Activated naive CD4-positive, alpha-beta T cell treated with anti-CD3 and anti-CD28 coated beads for 36 hours (primary cell): ENCODE measurements at places on chromosomes 5 and 9. TPM values are rescaled to one million over a fixed set of nuclear protein-coding genes. Genes with fewer than 3 reads are reported as not detected.

Gene PLAC8L1
- 0.40 TPM for total RNA-seq

Gene GRM6
- not detected for total RNA-seq

Gene SHLD3
- total RNA-seq, result 2.9 TPM

Gene SUSD3
- total RNA-seq, result 68.3 TPM

Gene PPWD1
- 33.6 TPM for total RNA-seq

Gene SIMC1
- 30.3 TPM for total RNA-seq

Gene KCNT1
- not detected for total RNA-seq

Gene JMY
- total RNA-seq, result 11.8 TPM

Gene NUP214
- 40.2 TPM for total RNA-seq

Gene SPOCK1
- total RNA-seq, result 0.42 TPM

Gene ZNF462
- total RNA-seq, result 0.40 TPM

GRCh38 chr5:6780802-6781391 is 67.7 kb downstream of the TENT4A start:
- H3K27ac ChIP-seq, result no peak overlapping the region
- no peaks in the 10 kb centered on the region for H3K4me1 ChIP-seq
- peaks cover 17% of the 10 kb centered on the region for H3K27me3 ChIP-seq
- H3K36me3 ChIP-seq, result no peaks in the 10 kb centered on the region

- no peaks in the 10 kb centered on the region for H3K4me1 ChIP-seq
- DNase-seq, result no peak
- peaks cover 4% of the 10 kb centered on the region for H3K27me3 ChIP-seq
- H3K27ac ChIP-seq, result no peak overlapping the region
- H3K36me3 ChIP-seq, result no peaks in the 10 kb centered on the region
Measured at GRCh38 chr9:110942522-110942921, 95.7 kb downstream of the LPAR1 start.

DNA sequence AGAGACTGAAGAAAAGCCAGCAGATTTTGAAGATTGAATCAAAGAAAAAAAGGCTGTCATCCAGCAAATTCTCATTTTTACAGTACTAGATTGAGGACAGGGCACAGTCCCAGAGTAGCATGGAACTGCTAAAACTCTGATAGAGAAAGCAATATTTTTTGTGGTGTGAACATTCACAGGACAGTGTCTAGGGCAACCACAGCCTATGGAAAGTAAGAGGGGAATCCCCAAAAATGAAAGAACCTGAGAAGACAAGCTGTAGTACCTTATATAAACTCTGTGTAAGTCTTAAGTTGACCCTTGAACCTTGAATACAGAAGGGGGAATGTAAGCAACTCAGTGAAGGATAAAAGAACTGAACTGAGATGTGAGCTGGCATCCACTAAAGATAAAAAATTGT is 540.3 kb downstream of the HINT1 start:
- DNase-seq, result no peak
- no peak overlapping the region for H3K4me3 ChIP-seq
- H3K4me1 ChIP-seq, result no peaks in the 10 kb centered on the region

DNA sequence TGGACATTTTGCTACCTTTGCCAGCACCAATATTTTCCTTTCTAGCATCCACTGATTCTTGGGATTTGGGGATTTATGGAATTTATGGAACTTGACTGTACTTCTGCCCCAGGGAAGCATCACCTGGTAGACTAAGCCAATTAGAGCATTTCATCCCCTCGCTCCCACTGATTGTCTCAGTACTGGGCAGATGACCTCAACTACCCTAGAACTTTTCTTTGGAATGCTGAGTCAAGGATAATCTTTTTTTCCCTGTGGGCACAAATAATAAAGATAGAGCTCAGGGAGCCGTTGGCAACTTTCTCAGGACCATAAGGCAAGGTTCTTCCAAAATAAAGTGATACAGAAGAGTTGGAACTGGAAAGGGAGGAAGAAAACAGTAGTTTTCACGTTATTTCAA is 438.4 kb downstream of the PLK2 start:
- H3K4me3 ChIP-seq, result no peak overlapping the region
- H3K27ac ChIP-seq, result no peak overlapping the region
- no peak for DNase-seq
- no peaks in the 10 kb centered on the region for H3K36me3 ChIP-seq

DNA sequence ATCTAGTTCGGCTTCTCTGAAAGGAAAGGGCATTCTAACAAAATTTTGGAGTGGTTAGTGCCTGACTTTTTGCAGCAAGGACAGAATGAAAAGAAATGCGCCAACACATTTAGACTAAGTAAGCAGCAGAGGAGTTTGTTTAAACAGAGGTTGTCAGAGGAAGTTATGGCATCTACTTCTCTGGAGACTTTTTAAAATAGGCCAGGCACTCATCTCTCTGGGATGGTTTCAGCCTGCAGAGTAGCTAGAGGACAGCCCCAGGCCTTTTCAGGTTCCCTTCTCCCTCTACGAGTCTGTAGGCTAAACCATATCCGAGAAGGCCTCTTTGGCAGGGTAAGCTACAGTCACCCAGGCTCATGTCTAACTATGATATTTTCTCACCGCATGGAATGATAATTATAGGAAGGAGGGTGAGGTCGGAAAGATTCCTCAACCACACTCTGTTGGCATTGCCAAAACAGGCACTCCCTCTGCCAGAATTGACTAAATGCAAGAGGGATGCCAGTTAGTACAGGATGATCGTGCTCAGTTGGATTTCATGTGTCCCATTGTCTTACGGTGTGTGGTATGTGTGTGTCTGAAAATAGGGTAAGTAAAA is 1.4 kb upstream of the CTXN3 start:
- DNase-seq, result no peak
- no peaks in the 10 kb centered on the region for H3K36me3 ChIP-seq
- H3K4me3 ChIP-seq, result no peak overlapping the region
- H3K27me3 ChIP-seq, result no peaks in the 10 kb centered on the region
- no peaks in the 10 kb centered on the region for H3K4me1 ChIP-seq

DNA sequence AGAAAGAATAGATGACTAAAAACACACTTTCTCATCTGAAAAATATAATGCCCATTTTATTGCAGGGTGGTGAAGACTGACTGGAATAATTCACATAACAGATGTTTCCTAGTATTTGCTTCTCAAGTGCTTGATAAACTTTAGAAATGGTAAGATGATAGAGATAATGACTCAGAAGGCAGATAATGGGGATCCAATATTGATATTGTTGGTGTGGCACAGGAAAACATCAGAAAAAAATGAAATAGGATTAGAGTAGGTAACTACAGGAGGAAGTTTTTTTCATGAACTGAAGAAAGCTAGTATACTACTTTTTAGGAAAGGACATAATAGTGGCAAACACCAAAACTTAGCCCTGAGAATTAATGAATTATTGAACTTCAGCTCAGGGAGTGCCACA is 20.2 kb upstream of the F2RL2 start:
- H3K4me1 ChIP-seq, result peaks cover 4% of the 10 kb centered on the region
- H3K27me3 ChIP-seq, result no peaks in the 10 kb centered on the region
- H3K4me3 ChIP-seq, result no peak overlapping the region
- no peak overlapping the region for H3K27ac ChIP-seq

DNA sequence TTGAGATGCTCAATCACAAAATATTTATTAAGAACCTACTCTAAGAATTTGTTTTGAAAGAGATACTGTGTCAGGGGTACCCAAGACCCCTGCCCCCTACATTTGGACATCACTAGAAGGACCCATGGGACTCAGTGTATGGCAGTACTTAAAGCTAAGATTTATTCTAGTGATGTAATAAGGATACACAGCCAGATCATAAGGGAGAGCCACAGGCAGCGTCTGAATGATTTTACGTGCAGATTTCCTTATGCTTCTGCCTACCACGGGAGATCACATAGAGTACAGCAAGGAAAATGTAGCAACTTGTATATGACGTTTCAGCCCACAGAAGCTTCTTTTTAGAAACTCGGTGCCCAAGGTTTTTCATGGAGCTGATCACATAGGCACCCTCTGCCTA is 172.9 kb downstream of the DEPDC1B start:
- no peaks in the 10 kb centered on the region for H3K4me1 ChIP-seq
- DNase-seq, result no peak
- no peak overlapping the region for H3K27ac ChIP-seq
- no peak overlapping the region for H3K4me3 ChIP-seq
- H3K36me3 ChIP-seq, result no peaks in the 10 kb centered on the region

DNA sequence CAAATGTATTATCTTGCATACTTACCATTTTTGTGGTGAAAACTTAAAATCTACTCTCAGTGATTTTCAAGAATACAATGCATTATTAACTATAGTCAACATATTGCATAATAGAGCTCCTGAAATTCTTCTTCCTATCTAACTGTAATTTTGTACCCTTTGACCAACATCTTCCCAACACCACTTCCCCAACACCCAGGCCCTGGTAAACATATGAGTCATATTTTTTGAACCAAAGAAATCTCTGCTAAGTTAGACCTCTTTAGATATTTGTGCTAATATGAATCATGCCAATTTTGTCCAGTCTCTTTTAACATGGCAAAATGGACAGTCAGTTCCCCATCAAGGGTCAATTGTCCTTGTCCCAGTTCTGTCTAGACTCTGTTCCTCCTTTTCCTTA is 18.5 kb upstream of the RGS7BP start:
- H3K27ac ChIP-seq, result no peak overlapping the region
- no peaks in the 10 kb centered on the region for H3K4me1 ChIP-seq
- DNase-seq, result no peak
- no peak overlapping the region for H3K4me3 ChIP-seq
- peaks cover 7% of the 10 kb centered on the region for H3K27me3 ChIP-seq
- no peaks in the 10 kb centered on the region for H3K36me3 ChIP-seq

- no peak overlapping the region for H3K4me3 ChIP-seq
- no peak overlapping the region for H3K27ac ChIP-seq
- H3K27me3 ChIP-seq, result no peaks in the 10 kb centered on the region
- H3K4me1 ChIP-seq, result peaks cover 28% of the 10 kb centered on the region
Measured at GRCh38 chr9:112705768-112706427, 12.0 kb downstream of the INIP start.

- no peak overlapping the region for H3K27ac ChIP-seq
- DNase-seq, result no peak
- no peaks in the 10 kb centered on the region for H3K27me3 ChIP-seq
- H3K4me3 ChIP-seq, result no peak overlapping the region
- H3K4me1 ChIP-seq, result no peaks in the 10 kb centered on the region
- peaks cover 6% of the 10 kb centered on the region for H3K36me3 ChIP-seq
Measured at GRCh38 chr9:27065288-27065687, 43.7 kb upstream of the TEK start.

- H3K4me1 ChIP-seq, result peaks cover 16% of the 10 kb centered on the region
- H3K27me3 ChIP-seq, result no peaks in the 10 kb centered on the region
Measured at GRCh38 chr5:94057217-94057616, 315.8 kb upstream of the POU5F2 start.

GRCh38 chr9:80644044-80644443 is 1045.3 kb downstream of the TLE1 start:
- no peaks in the 10 kb centered on the region for H3K36me3 ChIP-seq
- no peaks in the 10 kb centered on the region for H3K4me1 ChIP-seq
- no peak overlapping the region for H3K4me3 ChIP-seq
- no peak overlapping the region for H3K27ac ChIP-seq
- DNase-seq, result no peak
- H3K27me3 ChIP-seq, result no peaks in the 10 kb centered on the region

GRCh38 chr5:164013077-164013670 is 507.8 kb downstream of the MAT2B start:
- peak; percentile 62 for DNase-seq
- H3K27ac ChIP-seq, result no peak overlapping the region
- no peaks in the 10 kb centered on the region for H3K27me3 ChIP-seq
- no peaks in the 10 kb centered on the region for H3K36me3 ChIP-seq
- H3K4me1 ChIP-seq, result no peaks in the 10 kb centered on the region
- no peak overlapping the region for H3K4me3 ChIP-seq

GRCh38 chr9:128894764-128895163 is 12.8 kb downstream of the LRRC8A start:
- peak; percentile 48 for DNase-seq
- H3K36me3 ChIP-seq, result peaks cover 11% of the 10 kb centered on the region
- no peak overlapping the region for H3K4me3 ChIP-seq
- peaks cover 67% of the 10 kb centered on the region for H3K4me1 ChIP-seq
- H3K27ac ChIP-seq, result peak overlapping the region; percentile 32
- no peaks in the 10 kb centered on the region for H3K27me3 ChIP-seq

DNA sequence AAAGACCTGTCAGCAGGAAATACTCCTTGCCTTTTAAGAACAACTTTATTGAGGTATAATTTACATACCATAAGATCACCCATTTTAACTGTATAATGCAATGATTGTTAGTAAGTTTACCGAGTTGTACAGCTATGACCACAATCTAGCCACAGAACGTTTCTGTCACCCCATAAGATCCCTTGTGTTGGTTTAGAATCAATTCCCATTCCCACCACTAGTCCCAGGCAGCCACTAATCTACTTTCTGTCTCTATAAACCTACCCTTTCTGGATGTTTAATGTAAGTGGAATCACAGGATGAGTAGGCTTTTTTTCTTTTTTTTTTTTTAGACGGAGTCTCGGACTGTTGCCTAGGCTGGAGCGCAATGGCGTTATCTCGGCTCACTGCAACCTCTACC is 4.4 kb downstream of the GPR107 start:
- peaks cover 9% of the 10 kb centered on the region for H3K36me3 ChIP-seq
- no peak for DNase-seq
- no peaks in the 10 kb centered on the region for H3K27me3 ChIP-seq

GRCh38 chr9:103942200-103942599 is 151.9 kb upstream of the SMC2 start:
- no peaks in the 10 kb centered on the region for H3K4me1 ChIP-seq
- no peaks in the 10 kb centered on the region for H3K36me3 ChIP-seq
- H3K27me3 ChIP-seq, result no peaks in the 10 kb centered on the region

DNA sequence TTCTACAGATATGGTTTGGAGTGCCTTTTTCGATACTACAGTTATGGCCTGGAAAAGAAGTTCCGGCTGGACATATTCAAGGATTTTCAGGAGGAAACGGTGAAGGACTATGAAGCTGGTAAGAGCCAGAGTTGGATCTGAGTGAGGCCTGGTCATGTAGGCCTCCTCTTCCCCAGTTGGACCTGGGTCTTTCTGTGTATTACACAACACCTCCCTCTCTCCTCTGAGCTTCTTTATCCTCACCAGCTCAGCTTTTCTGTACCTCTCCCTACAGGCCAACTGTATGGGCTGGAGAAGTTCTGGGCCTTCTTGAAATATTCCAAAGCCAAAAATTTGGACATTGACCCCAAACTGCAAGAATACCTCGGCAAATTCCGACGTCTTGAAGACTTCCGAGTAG is 39.2 kb downstream of the FAXDC2 start:
- no peaks in the 10 kb centered on the region for H3K27me3 ChIP-seq
- no peak for DNase-seq
- H3K27ac ChIP-seq, result no peak overlapping the region
- peaks cover 24% of the 10 kb centered on the region for H3K4me1 ChIP-seq
- peaks cover 62% of the 10 kb centered on the region for H3K36me3 ChIP-seq
